ENCODE measurements at places on chromosomes 6 and 20.
A peak's percentile ranks its signal among the peaks of the same experiment; 100 is the strongest.

GRCh38 chr6:113627480-113627879, 229.7 kb upstream of the MARCKS start:
- no peak for DNase-seq

- DNase-seq: no peak
Observed at GRCh38 chr20:23103284-23104018, 17.3 kb upstream of the CD93 start.

DNA sequence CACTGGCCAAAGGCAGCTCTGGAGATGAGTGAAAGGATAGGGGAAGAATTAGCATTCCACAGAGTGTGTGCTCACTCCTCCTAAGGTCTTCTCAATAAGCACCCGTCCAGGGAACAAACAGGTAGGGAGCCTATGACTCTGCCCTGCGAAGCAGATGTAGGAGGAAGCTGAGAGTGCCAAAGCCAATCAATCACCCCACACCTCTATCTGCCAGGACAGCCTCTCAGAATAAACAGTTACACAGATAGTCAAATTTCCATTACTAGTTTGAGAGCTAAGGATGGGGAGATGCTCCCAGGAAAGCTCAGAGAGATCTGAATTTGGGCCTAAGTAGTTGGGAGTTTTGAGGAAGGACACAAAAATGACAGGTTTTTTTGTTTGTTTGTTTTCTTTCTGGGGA, 40.5 kb upstream of the SLA2 start:
- no peak for DNase-seq

DNA sequence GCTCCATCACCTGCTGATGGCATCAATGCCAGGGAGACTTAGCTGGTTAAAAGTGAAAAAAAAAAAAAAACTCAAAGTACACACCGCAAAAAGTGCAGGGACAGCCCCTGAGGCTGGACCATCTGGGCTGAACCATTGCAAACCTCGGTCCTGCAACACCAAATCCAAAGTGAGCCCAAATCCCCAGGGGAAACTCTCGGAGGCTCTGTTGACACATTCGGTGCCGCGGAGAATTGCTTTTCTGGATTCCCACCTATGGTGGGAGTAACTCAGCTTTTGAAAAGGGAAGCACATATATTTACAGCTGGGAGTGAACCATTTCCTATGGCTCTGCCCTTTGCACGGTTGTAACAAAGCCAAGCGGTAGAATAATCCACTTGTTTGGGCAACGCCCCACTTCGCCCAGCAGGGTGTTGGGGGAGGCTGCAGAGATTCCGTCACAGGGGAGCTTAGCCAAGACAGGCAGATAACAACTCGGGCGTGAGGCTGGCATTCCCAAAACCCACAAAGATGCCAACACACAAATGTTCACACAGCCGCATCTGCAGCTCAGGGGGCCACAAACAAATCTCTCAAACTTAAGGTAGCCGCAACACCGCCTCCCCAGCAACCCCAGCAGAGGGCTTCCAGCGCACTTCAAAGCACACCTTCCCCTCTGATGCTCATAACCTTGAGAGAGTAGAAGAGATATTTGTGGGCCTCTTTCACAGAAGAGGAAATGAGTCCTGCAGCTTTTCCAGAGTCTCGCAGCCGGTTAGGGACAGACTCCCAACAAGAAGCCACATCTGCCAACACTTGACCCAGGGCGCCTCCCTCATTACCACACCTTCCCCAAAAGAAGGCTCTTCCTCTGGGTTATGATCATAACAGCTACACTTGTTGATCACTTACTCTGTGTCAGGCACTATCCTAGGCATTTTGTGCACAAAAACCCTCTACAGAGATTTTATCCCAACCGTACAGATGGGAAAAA, 11.4 kb downstream of the ZC3H12D start:
- no peak for DNase-seq

- DNase-seq: no peak
Observed at GRCh38 chr20:2217857-2218539, 77.8 kb upstream of the TGM3 start.

DNA sequence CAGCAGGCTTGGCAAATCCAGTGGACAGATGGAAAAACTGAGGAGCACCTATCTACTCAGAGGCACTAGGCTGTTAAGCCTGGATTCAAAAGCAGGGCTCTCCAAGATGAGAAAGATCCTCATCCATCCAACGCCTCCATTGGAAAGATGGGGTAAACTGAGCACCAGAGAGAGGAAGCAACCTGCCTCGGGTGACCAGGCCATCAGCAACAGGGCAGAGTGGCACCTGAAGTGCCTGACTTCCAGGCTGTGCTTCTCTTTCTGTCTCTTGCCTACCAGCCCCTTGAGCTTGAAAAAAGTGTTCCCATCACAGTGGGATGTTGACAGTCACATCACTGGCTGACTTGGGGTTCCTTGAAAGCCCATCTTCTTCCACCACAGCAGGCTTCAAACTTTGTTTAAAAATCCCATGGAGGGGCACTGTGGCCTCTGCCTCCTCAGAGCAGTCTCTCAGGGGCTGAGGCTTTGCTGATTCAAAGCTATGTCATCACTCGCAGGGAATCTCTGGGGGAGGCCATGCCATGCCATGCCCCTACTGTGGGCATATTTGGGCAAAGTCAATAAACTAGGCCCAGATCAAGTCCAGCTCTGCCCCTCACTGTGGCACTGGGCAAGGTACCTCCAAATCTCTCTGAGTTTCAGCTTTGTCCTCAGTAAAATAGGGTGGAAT, 44.8 kb upstream of the TGM2 start:
- DNase-seq: no peak

GRCh38 chr20:42749556-42749955, 440.1 kb downstream of the PTPRT start:
- DNase-seq: no peak

DNA sequence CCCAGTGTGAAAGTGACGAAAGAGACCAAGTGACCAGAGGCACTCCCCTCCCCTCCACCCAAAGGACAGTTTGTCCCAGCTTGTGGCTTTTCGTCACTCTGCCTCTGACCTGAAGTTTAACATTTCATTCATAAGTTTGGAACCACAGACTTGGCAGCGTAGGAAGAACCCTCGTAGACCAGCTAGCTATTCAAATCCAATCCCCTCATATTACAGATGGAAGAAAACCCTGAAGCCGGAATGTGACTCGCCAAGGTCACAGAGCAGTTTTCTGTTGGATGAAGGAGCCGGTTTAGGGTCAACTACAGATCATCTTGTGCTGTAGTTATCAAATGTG, 3.9 kb upstream of the SYS1 start:
- DNase-seq: no peak

- DNase-seq: no peak
Observed at GRCh38 chr6:120274547-120274946, 925.0 kb upstream of the MAN1A1 start.

- no peak for DNase-seq
Observed at GRCh38 chr6:166206066-166206465, 38.4 kb upstream of the TBXT start.

GRCh38 chr6:21208796-21209186, 384.8 kb upstream of the SOX4 start:
- DNase-seq: no peak

DNA sequence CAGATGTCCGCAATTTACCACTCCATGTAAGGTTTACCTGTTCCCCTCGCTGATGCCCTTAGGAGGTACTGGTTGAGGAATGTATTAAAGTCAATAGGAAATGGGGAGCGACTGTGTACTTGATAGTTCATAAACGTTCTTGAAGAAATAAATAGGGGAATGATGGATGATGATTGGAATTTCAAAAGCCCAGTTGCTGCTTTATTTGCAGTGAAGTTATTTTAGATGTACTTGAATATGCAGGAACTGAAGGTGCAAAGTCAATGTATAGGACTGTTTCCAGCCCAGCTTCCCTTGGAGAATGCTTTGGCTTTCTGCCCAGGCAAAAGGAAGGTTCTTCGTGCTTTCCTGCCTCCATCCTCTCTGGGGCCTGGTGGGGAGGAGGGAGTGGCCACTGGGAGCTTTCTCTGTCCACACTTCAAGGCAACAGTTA, 19.8 kb downstream of the ADGRF5 start:
- DNase-seq: no peak

GRCh38 chr6:136532030-136532429, 18.2 kb downstream of the MAP7 start:
- DNase-seq: no peak

DNA sequence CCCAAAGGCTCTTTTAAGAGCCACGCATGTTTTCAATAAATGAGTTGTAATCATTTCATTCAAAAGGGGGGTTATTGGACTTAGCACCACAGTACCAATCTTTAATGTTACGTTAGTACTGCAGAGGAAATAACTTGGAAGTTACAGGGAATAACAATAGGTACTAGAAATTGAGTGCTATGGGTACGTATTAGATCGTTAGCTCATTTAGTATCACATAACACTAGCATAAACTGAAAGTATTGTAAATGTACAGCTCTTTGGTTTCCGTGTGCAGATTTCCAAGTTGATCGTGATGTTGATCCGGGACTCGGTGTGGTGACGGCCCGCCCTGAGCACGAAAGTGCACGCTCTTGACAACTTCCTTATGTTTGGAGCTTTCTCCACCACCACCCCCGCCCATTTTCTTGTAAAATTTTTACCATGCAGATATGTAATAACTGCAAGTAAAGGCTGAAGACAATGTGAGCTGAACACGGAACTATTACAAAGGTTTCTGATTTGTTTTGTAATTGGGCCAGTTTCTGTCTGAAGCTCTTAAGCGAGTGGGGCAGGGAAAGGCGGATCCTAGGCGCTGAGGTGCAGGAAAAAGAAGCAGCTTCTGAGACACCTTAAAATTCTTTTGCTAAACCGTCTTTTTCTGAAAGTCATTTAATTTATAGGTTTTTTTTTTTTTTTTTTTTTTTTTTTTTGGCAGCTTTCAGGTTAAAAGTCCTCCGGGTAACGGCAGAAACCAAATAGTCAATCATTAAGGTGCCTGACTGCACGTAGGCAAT, 71.5 kb downstream of the HFE start:
- DNase-seq: peak; percentile 30
